Naive thymus-derived CD4-positive, alpha-beta T cell (primary cell): ENCODE measurements at places on chromosomes 5 and 9. TPM values are rescaled to one million over a fixed set of nuclear protein-coding genes. Genes with fewer than 3 reads are reported as not detected.

GRCh38 chr5:135208903-135209721 is 175.1 kb upstream of the PITX1 start:
- no peaks in the 10 kb centered on the region for H3K27me3 ChIP-seq
- no peak overlapping the region for H3K27ac ChIP-seq
- DNase-seq: no peak
- no peaks in the 10 kb centered on the region for H3K36me3 ChIP-seq
- no peak overlapping the region for H3K4me3 ChIP-seq
- H3K4me1 ChIP-seq: no peaks in the 10 kb centered on the region

DNA sequence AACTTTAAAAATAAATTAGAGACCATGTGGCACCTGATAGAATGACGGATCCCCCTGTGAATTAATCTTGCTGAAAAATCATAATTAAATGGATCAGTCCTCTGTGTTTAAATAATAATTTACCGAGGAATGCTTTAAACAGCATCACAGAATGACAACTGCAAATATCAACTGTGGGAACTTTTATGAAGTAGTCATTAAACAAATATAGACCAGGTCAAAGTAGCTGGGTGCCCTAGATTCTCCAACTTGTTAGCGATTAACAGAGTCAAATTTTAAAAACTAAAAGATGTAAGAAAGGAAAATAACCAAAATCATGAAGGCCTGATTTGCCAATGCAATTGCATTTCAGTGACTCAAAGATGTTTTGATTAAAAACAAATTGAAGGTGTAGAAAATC is 933.4 kb downstream of the PTPRD start:
- no peak for DNase-seq
- no peak overlapping the region for H3K27ac ChIP-seq
- no peaks in the 10 kb centered on the region for H3K36me3 ChIP-seq
- H3K4me1 ChIP-seq: no peaks in the 10 kb centered on the region
- H3K27me3 ChIP-seq: no peaks in the 10 kb centered on the region

DNA sequence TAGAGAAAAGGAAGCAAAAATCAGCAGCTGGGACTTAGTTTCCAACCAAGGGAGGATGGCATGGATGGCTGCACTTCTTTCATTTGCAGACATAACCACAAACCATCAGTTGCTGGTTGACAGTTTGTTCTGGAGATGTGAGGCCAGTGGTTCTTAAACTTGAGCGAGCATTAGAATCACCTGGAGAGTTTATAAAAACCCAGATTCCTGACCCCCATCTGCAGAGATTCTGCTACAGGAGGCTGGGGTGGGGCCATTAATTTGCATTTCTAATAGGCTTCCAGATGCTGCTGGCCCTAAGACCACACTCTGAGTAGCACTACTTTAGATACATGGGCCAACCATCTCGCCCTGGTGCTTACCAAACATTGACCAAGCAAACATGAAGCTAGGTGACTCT is 60.8 kb downstream of the MARCHF3 start:
- no peak overlapping the region for H3K4me3 ChIP-seq
- no peak for DNase-seq
- H3K27ac ChIP-seq: no peak overlapping the region
- H3K4me1 ChIP-seq: peaks cover 7% of the 10 kb centered on the region
- no peaks in the 10 kb centered on the region for H3K27me3 ChIP-seq
- no peaks in the 10 kb centered on the region for H3K36me3 ChIP-seq

DNA sequence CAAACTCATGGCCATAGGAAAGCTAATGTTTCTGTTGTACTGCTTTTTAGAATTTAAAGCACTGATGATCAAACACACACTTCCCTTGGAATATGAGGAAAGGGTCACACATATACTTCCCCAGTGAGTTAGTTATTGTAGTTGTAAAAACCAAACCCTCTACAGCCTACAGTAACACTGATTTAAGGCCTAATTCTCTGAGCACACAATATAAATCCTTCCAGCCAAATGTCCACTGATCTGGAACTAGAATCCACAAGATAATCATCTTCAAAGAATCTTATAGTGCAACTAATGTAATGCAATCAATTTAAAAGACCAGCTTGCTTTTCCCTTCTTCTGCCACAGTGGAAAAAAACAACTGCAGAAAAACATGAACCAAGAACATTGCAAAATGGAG is 219.3 kb downstream of the CAAP1 start:
- no peaks in the 10 kb centered on the region for H3K4me1 ChIP-seq
- no peaks in the 10 kb centered on the region for H3K27me3 ChIP-seq
- no peak overlapping the region for H3K4me3 ChIP-seq
- H3K36me3 ChIP-seq: no peaks in the 10 kb centered on the region

GRCh38 chr5:124921694-124922093 is 175.3 kb upstream of the ZNF608 start:
- no peaks in the 10 kb centered on the region for H3K27me3 ChIP-seq

DNA sequence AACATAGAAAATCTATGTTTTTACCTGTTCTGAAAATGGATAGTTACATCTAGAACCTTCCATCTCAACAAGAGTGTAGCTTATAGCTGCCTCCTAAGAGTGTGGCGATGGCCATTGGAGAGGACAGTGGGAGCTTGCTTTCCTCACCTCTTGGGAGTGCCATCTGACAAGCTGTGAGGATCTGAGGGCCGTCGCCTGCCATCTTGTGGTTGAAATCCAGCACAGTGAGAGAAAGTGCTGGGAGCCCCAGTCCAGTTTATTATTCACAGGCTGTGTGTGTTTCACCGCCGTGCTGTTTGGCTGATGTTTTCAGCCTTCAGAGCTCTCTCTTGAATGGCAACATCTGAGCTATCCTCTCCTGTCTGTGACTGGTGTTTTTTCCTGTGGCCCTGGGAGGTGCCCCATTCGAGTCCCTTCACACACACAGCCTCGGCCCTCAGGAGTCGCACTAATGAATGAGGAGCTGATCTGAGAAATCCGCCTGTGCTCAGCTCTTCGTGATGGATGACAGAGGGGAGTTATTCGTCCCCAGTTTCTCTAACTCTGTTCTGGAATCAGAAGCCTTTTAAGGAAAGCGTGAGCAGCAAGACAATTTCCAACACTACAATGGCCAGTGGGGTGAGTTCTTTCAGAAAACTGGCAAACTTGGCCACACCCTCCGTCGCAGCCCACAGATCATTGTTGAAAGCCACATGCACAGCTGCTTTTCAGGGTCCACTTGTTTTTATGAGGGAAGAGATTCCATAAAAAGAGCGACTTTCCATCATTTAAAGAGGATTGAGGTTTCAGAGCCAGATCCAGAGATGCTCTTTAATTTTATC is 170.3 kb downstream of the PDZD2 start:
- no peak overlapping the region for H3K27ac ChIP-seq
- no peak for DNase-seq
- no peaks in the 10 kb centered on the region for H3K4me1 ChIP-seq
- no peak overlapping the region for H3K4me3 ChIP-seq

- no peaks in the 10 kb centered on the region for H3K36me3 ChIP-seq
- H3K4me1 ChIP-seq: no peaks in the 10 kb centered on the region
- no peak overlapping the region for H3K4me3 ChIP-seq
- H3K27me3 ChIP-seq: no peaks in the 10 kb centered on the region
- no peak for DNase-seq
- no peak overlapping the region for H3K27ac ChIP-seq
Observed at GRCh38 chr5:155661859-155662258, 648.3 kb downstream of the KIF4B start.

GRCh38 chr5:172878933-172879752 is 45.1 kb downstream of the ERGIC1 start:
- no peaks in the 10 kb centered on the region for H3K27me3 ChIP-seq
- no peaks in the 10 kb centered on the region for H3K4me1 ChIP-seq
- no peak for DNase-seq

GRCh38 chr9:27003426-27004077 is 1.9 kb downstream of the LRRC19 start:
- H3K4me1 ChIP-seq: no peaks in the 10 kb centered on the region
- no peaks in the 10 kb centered on the region for H3K36me3 ChIP-seq
- DNase-seq: no peak
- H3K27ac ChIP-seq: no peak overlapping the region
- no peak overlapping the region for H3K4me3 ChIP-seq
- H3K27me3 ChIP-seq: no peaks in the 10 kb centered on the region

DNA sequence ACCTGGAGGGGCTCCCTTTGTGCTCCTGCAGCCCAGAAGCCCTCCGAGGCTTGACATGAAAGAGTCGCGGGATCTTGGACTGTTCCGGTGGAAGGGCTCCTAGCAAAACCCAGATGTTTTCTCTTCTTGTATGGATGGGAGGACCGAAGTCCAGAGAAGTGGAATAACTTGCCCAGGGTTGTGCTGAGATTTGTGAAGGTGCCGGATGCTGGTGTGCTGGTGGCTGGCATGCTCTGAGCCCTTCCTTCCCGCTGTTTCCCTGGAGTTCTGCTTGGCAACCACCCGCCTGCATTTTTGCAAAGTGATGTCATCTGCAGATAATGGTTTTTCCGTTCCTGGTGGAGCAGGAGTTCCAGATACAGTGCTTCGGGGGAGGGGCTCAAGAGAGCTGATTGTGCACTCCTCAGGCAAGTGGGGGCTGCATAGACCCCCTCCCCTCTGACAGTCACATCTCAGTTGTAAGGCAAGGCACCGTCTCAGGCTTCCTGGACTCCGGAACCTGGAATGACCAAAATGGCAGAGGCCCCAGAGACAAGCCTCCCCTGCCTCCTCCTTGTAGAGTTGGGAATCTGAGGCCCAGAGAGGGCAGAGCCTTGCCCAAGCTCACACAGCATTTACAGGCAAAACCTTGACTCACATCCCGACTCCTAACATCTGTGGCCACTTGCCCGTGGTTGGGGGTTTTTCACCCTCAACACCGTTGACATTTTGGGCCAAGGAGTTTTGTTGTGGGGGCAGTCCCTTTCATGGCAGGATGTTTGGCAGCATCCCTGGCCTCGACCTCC is 157.0 kb downstream of the RGS3 start:
- no peak overlapping the region for H3K27ac ChIP-seq
- H3K4me3 ChIP-seq: no peak overlapping the region
- H3K36me3 ChIP-seq: no peaks in the 10 kb centered on the region
- H3K27me3 ChIP-seq: no peaks in the 10 kb centered on the region

GRCh38 chr5:138793575-138793974 is 40.4 kb downstream of the CTNNA1 start:
- no peak overlapping the region for H3K27ac ChIP-seq
- H3K36me3 ChIP-seq: no peaks in the 10 kb centered on the region

GRCh38 chr5:67350185-67350584 is 153.6 kb upstream of the CD180 start:
- no peak for DNase-seq
- no peaks in the 10 kb centered on the region for H3K27me3 ChIP-seq
- H3K27ac ChIP-seq: peak overlapping the region; percentile 11

DNA sequence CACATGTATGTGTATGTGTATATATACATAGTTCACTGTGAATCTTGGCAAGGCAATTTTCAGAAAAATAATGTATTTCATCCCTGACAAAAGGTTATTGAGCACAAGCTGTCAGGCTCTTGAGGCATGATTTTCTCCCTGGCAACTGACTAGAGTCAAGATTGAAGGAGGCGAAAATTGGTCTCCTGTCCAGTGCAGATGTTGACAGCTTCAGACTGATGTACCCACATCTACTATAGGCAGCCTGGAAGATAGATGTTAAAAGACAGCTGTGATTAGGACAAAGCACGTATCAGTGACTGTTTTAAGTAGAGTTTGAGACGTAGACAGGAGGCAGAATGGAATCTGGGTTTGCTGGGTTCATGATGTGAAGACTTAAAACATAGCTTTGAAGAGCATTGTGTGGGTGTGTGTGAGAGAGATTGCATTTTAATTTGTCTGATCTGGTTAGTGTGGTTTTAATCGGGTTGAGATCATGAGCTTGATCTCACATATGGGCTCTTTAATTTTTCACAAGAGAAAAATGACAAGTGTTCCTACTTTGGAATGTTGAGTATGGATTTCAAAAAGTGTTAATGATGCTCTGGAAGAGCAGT is 39.1 kb downstream of the CTNNA1 start:
- peaks cover 9% of the 10 kb centered on the region for H3K27me3 ChIP-seq
- H3K4me1 ChIP-seq: peaks cover 4% of the 10 kb centered on the region
- no peak overlapping the region for H3K4me3 ChIP-seq
- DNase-seq: peak; percentile 14
- H3K36me3 ChIP-seq: no peaks in the 10 kb centered on the region

DNA sequence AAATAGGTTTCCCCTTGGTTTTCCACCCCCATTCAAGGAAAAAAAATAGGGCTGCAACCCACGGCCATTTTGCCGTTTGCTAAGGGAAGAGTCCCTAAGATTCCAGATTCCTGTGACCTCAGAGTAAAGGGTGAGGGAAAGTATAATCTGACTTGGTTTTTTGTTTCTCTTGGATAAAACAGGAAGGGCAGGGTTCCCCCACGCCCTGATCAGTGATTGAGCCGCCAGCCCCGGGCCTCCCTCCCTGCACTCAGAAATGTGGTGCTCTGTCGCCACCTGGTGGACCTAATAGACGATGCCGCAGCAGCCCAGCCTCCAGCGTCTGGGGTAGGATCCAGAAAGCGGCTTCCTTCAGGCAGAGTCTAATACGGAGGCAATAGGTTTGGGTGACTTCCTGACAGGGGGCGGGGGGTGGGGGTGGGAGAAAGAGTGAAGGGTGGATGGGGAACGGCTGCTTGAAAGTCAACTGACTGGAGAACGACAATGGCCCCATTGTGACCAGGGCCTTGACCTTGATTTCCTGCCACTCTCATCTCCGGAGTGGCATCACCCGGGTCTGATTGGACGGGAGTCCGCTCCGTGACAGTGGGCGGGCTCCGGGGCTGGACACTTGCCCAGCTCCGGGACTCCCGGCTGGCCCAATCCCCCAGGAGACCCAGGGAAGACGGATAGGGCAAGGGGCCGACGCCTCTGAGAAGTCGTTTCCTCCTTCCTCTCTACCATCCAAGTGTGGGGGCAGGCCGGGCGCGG is 17.8 kb upstream of the CYSTM1 start:
- no peaks in the 10 kb centered on the region for H3K36me3 ChIP-seq
- H3K4me1 ChIP-seq: no peaks in the 10 kb centered on the region
- H3K27ac ChIP-seq: no peak overlapping the region
- H3K4me3 ChIP-seq: no peak overlapping the region
- H3K27me3 ChIP-seq: no peaks in the 10 kb centered on the region

GRCh38 chr9:30103647-30104394 is 2280.6 kb upstream of the ACO1 start:
- H3K27ac ChIP-seq: no peak overlapping the region
- no peak for DNase-seq
- no peaks in the 10 kb centered on the region for H3K36me3 ChIP-seq
- no peaks in the 10 kb centered on the region for H3K4me1 ChIP-seq
- no peak overlapping the region for H3K4me3 ChIP-seq

GRCh38 chr5:102663749-102664530 is 91.2 kb upstream of the PAM start:
- H3K27me3 ChIP-seq: no peaks in the 10 kb centered on the region
- DNase-seq: no peak
- no peak overlapping the region for H3K27ac ChIP-seq
- no peaks in the 10 kb centered on the region for H3K4me1 ChIP-seq
- no peaks in the 10 kb centered on the region for H3K36me3 ChIP-seq

- DNase-seq: no peak
- H3K27me3 ChIP-seq: no peaks in the 10 kb centered on the region
- no peaks in the 10 kb centered on the region for H3K36me3 ChIP-seq
Observed at GRCh38 chr5:177123789-177124485, 9.6 kb upstream of the NSD1 start.

- H3K36me3 ChIP-seq: no peaks in the 10 kb centered on the region
- DNase-seq: no peak
- no peak overlapping the region for H3K27ac ChIP-seq
Observed at GRCh38 chr9:88927510-88927909, 63.8 kb upstream of the S1PR3 start.

Gene GNG10
- 11.7 TPM for total RNA-seq

Gene EFNA5
- total RNA-seq: not detected in 2 replicates

Gene CARD6
- 1.2 TPM for total RNA-seq

Gene CDH9
- not detected for total RNA-seq

Gene NME5
- not detected for total RNA-seq

Gene TYRP1
- not detected for total RNA-seq

Gene OR1Q1
- total RNA-seq: not detected

Gene GABRG2
- total RNA-seq: not detected in 2 replicates

Gene SNCB
- not detected for total RNA-seq

Gene SPATA31C1
- not detected for total RNA-seq

Gene PCDHGB1
- 0.24 and 0.41 TPM in 2 replicates for total RNA-seq

Gene ADRA1B
- not detected for total RNA-seq
